ENCODE measurements at places on chromosomes 4 and X.

GRCh38 chr4:5955201-5955821 lies 62.4 kb upstream of the CRMP1 start:
- DNase-seq = peak; percentile 65

DNA sequence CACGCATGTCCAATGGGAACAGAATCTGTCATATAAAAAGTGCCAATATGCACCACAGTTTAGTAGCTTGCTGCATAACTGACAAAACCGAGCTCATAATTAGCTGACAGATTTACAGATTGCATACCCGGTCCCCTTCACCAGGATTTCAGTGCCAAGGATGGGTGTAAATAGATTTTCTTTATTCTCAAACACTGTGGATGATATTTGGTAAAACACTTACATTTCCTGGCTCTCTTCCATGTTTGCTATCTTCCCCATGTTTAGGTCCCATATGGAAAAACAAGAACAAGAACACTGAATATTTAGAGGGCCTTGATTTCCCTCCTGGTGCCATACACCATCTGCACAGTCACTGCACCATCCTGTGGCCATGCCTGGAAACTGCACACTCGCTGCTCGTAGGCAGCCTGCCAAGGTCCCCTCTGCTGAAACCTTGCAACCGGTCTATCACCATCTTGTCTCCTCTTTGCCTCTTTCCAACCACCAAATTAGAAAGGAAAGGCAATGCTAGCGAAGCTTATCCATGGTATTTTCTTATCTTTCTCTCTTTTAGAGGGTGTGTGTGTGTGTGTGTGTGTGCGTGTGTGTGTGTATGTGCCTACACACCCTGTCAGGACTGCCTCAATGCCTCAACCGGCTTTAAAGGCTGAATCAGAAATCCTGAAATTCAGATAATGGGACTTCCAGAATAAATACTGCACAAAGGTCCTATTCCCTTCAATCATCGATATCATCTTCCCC lies 124.2 kb upstream of the MBNL3 start:
- DNase-seq = peak; percentile 21

GRCh38 chr4:5409972-5410618 lies 298.3 kb downstream of the EVC2 start:
- peak; percentile 46 for DNase-seq

DNA sequence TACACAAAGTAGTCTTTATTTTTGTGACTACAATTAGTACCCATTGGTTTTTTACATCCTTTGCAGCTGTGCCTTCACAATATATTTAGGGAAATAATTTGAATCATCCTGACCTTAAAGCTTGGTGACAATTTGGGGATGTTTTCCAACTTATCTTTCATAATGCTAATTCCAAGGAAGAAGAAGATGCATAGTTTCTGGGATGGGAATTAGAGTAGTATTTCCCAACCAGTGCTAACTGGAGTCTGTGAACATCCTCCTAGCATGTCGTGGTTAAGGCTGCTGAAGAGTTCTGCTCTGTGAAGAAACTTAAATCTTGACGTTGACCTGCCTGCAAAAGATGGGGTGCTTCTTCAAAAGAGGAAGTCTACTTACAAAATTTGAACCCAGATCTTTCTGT lies 173.5 kb downstream of the ANK2 start:
- DNase-seq = no peak

GRCh38 chr4:98026362-98026761 lies 116.9 kb downstream of the STPG2 start:
- DNase-seq = no peak

- peak; percentile 22 for DNase-seq
Observed at GRCh38 chr4:128427832-128428366, 140.3 kb upstream of the PGRMC2 start.

Data from H7 (cell line).